ENCODE measurements at places on chromosomes 1 and 21.
A peak's percentile ranks its signal among the peaks of the same experiment; 100 is the strongest.

GRCh38 chr1:169108863-169109560 lies 2.5 kb downstream of the ATP1B1 start:
- H3K4me1 ChIP-seq = peaks cover 77% of the 10 kb centered on the region
- peak overlapping the region; percentile 97 for H3K4me3 ChIP-seq
- H3K36me3 ChIP-seq = peaks cover 13% of the 10 kb centered on the region
- no peak for DNase-seq
- peak overlapping the region; percentile 98 for H3K27ac ChIP-seq

DNA sequence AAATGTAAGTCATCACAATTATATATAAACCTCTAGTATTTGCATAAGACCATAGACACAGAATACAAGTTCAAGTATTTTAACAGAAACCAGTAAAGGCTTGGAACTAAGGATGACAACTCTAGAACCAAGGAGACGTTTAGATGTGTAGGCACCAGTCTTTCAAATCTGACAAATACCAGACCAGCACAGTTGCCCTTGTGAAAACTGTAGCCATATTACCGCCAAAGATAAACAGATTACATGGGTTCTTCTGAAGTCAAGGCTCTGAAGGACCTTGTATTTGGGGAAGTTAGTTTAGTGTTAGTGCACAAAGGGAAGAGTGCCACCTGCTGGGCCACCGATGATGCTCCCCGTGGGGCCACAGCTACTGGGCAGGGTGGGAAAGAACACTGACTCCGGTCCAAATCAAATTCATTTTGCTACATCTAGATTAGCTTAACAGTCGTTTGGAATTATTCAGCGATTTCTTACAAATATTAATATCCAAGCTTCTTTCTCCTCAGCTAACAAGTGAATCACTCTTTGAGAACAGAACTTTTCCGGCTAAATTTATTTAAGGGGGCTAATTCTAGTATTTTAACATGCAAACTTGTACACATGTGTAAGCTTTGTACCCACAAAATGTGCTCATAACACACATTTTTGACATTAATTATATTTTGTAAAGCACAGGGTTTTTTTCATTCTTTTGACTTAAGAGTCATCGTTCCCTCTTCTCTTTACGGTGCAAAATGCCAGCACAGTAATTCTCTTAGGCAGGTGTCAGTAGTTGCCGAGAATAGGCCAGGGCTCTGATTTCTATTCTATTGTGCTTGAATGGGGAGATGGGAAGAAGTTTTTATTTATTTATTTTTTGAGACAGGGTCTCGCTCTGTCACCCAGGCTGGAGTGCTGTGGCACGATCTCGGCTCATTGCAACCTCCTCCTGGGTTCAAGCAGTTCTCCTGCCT lies 8.0 kb upstream of the NIBAN1 start:
- no peaks in the 10 kb centered on the region for H3K27me3 ChIP-seq
- DNase-seq = peak; percentile 95
- no peaks in the 10 kb centered on the region for H3K36me3 ChIP-seq
- peaks cover 10% of the 10 kb centered on the region for H3K4me1 ChIP-seq
- no peak overlapping the region for H3K27ac ChIP-seq

DNA sequence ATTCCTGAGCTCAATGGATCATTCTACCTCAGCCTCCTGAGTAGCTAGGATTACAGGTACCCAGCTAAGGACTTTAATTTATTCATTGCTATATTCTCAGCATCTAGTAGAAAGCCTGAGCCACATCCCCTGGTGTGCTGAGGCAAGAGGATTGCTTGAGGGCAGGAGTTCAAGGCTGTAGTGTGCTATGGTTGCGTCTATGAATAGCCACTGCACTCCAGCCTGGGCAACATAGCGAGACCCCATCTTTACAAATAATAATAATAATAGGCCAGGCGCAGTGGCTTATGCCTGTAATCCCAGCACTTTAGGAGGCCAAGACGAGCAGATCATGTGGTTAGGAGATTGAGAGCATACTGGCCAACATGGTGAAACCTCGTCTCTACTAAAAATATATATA lies 3.3 kb upstream of the RPS6KA1 start:
- no peaks in the 10 kb centered on the region for H3K36me3 ChIP-seq
- peaks cover 60% of the 10 kb centered on the region for H3K27me3 ChIP-seq
- H3K4me1 ChIP-seq = peaks cover 18% of the 10 kb centered on the region
- no peak overlapping the region for H3K27ac ChIP-seq

DNA sequence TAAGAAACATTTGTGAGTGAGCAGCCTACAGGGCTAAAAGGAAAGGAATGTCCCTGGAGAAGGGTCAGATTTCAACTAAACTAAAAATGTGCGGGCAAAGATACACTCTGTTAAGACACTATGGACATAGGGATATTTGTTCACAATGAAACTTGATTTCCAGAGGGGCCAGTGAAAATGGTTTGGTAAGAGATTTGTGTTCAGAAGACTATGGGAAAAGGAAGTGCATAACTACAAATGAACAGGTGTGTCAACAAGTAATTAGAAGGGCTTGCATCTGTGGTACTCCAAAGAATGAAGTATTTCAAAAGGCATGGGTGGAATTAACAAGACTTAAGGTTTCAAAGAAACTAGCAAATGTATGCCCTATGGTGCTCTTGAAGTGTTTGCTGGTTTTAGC lies 60.4 kb downstream of the NME7 start:
- DNase-seq = no peak
- no peak overlapping the region for H3K4me3 ChIP-seq
- H3K27me3 ChIP-seq = no peaks in the 10 kb centered on the region
- peaks cover 5% of the 10 kb centered on the region for H3K36me3 ChIP-seq

- H3K27ac ChIP-seq = no peak overlapping the region
- H3K27me3 ChIP-seq = no peaks in the 10 kb centered on the region
- DNase-seq = no peak
- no peaks in the 10 kb centered on the region for H3K36me3 ChIP-seq
- H3K4me1 ChIP-seq = no peaks in the 10 kb centered on the region
These were observed 2.2 kb downstream of the OR10Z1 start for GRCh38 chr1:158607296-158607695.

DNA sequence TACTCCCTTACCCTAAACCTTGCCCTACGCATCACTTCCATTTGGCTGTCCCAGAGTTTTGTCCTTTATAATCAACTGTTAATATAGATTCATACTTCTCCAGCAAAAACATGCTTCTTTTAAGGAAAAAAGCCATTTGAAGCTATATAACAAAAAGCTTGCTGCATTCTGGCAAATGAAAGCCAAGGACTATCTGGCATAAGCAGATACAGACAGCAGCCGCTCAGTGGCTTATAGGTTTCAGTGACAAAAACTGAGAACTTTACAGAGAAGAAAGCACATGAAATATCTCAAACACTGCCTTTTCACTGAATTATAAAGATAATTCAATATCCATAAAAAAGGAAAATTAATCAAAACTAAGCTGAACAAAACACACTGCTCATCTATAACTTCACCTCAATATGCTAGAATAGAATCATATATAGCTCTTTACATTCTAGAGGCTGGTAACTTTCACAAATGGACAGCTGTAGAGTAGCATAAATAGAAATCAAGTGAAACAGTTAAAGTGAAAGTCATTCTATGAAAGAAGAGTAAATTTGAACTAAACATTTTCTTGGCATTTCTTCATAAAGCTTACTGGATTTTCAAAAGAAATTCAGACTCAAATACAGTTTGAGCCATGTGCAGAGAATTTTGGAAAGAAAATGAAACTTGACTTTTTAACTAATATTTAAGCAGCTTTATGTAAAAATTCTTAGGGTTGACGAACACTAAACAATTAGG lies 19.6 kb downstream of the CDC42BPA start:
- H3K27ac ChIP-seq = peak overlapping the region; percentile 39
- no peak for DNase-seq
- H3K36me3 ChIP-seq = no peaks in the 10 kb centered on the region
- no peaks in the 10 kb centered on the region for H3K27me3 ChIP-seq
- H3K4me3 ChIP-seq = peak overlapping the region; percentile 21

DNA sequence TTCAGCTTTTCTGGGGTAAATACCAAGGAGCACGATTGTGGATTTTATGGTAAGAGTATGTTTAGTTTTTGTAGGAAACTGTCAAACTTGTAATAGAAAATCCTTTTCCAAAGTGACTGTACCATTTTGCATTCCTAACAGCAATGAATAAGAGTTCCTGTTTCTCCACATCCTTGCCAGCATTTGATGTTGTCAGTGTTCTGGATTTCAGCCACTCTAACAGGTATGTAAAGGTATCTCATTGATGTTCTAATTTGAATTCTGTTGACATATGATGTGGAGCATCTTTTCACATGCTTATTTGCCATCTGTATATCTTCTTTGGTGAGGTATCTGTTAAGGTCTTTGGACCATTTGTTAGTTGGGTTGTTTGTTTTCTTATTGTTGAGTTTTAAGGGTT lies 50.3 kb upstream of the RGS2 start:
- peaks cover 3% of the 10 kb centered on the region for H3K4me1 ChIP-seq
- no peaks in the 10 kb centered on the region for H3K36me3 ChIP-seq
- H3K27me3 ChIP-seq = no peaks in the 10 kb centered on the region
- no peak for DNase-seq

- no peak for DNase-seq
- H3K27ac ChIP-seq = no peak overlapping the region
- H3K36me3 ChIP-seq = peaks cover 43% of the 10 kb centered on the region
- peaks cover 17% of the 10 kb centered on the region for H3K4me1 ChIP-seq
These were observed 56.8 kb downstream of the MTR start for GRCh38 chr1:236851871-236852270.

GRCh38 chr1:19483261-19483660 lies 2.1 kb downstream of the CAPZB start:
- no peaks in the 10 kb centered on the region for H3K27me3 ChIP-seq
- H3K27ac ChIP-seq = peak overlapping the region; percentile 100
- peaks cover 84% of the 10 kb centered on the region for H3K4me1 ChIP-seq
- no peak for DNase-seq
- no peaks in the 10 kb centered on the region for H3K36me3 ChIP-seq

DNA sequence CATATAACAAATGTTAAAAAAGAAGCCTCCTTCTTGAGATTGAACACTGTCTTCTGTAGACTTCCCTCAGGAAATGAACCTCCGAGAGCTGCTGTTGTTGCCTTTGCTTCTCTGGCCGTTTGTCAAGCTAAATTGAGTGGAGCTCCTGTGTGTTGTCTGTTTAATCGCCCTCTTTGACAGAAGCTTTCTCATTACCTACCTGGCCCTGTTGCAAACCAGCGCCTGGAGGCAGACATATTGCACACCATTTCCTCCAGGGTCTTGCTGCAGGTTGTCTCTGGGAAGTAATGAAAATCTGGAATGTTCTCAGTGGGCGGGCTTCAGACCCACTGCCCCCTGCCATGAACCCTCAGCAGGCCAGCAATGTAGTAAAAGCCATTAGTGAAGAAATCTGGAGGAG lies 83.3 kb downstream of the GABPA start:
- DNase-seq = no peak
- H3K27ac ChIP-seq = no peak overlapping the region
- no peaks in the 10 kb centered on the region for H3K27me3 ChIP-seq
- H3K4me1 ChIP-seq = no peaks in the 10 kb centered on the region
- no peaks in the 10 kb centered on the region for H3K36me3 ChIP-seq
- H3K4me3 ChIP-seq = no peak overlapping the region

GRCh38 chr1:89844241-89844807 lies 23.5 kb downstream of the LRRC8D start:
- H3K36me3 ChIP-seq = no peaks in the 10 kb centered on the region
- H3K27me3 ChIP-seq = no peaks in the 10 kb centered on the region
- H3K4me3 ChIP-seq = peak overlapping the region; percentile 75

DNA sequence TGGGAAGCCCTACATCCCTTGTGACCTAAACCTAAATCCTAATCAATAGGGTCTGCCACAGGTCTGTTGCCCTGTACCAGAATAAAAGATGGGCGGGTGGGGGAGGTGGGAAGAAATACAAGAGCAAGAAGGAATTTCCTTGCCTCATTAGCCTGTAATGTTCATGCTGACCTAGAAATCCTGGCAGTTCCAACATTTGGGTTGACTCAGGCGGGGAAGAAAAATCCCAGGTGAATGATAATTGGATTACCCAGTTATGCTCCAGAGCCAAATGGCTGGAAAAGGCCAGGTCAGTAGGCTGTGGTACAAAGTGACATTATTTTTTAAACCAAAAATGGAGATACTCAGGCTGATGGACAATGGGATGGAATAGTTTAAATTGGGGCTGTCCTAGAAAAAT lies 27.3 kb upstream of the A3GALT2 start:
- no peak for DNase-seq
- H3K27me3 ChIP-seq = no peaks in the 10 kb centered on the region
- H3K4me1 ChIP-seq = peaks cover 66% of the 10 kb centered on the region
- H3K27ac ChIP-seq = peak overlapping the region; percentile 100
- H3K36me3 ChIP-seq = no peaks in the 10 kb centered on the region
- H3K4me3 ChIP-seq = peak overlapping the region; percentile 97

- no peak overlapping the region for H3K4me3 ChIP-seq
- no peaks in the 10 kb centered on the region for H3K27me3 ChIP-seq
- no peaks in the 10 kb centered on the region for H3K36me3 ChIP-seq
- no peak overlapping the region for H3K27ac ChIP-seq
- no peaks in the 10 kb centered on the region for H3K4me1 ChIP-seq
These were observed 236.2 kb upstream of the RRP15 start for GRCh38 chr1:218048828-218049420.

- H3K36me3 ChIP-seq = no peaks in the 10 kb centered on the region
- H3K4me3 ChIP-seq = no peak overlapping the region
- DNase-seq = no peak
- no peaks in the 10 kb centered on the region for H3K27me3 ChIP-seq
- H3K4me1 ChIP-seq = no peaks in the 10 kb centered on the region
- H3K27ac ChIP-seq = no peak overlapping the region
These were observed 306.7 kb downstream of the DSCAM start for GRCh38 chr21:40540216-40540615.

GRCh38 chr1:86775395-86775794 lies 71.0 kb downstream of the SH3GLB1 start:
- H3K4me1 ChIP-seq = peaks cover 17% of the 10 kb centered on the region
- no peak overlapping the region for H3K4me3 ChIP-seq
- H3K27ac ChIP-seq = no peak overlapping the region
- H3K36me3 ChIP-seq = no peaks in the 10 kb centered on the region

- H3K4me3 ChIP-seq = no peak overlapping the region
- peak overlapping the region; percentile 93 for H3K27ac ChIP-seq
- H3K36me3 ChIP-seq = no peaks in the 10 kb centered on the region
- peak; percentile 53 for DNase-seq
These were observed 3.8 kb upstream of the TINAGL1 start for GRCh38 chr1:31572323-31573104.

GRCh38 chr1:51313961-51314777 lies 16.2 kb downstream of the TTC39A start:
- peaks cover 8% of the 10 kb centered on the region for H3K4me1 ChIP-seq
- H3K27ac ChIP-seq = no peak overlapping the region
- no peak for DNase-seq
- no peak overlapping the region for H3K4me3 ChIP-seq
- H3K36me3 ChIP-seq = no peaks in the 10 kb centered on the region

GRCh38 chr1:186875896-186876835 lies 47.4 kb downstream of the PLA2G4A start:
- no peaks in the 10 kb centered on the region for H3K36me3 ChIP-seq
- H3K27ac ChIP-seq = no peak overlapping the region
- no peaks in the 10 kb centered on the region for H3K4me1 ChIP-seq
- no peak overlapping the region for H3K4me3 ChIP-seq
